Esophagus squamous epithelium (tissue), 5 donors: ENCODE measurements at places on chromosomes 16 and 17.

- no peak for DNase-seq
Measured at GRCh38 chr16:71867939-71868338, 16.0 kb downstream of the ZNF821 start.

GRCh38 chr17:39115135-39115534 is 36.3 kb downstream of the PLXDC1 start:
- DNase-seq = no peak

DNA sequence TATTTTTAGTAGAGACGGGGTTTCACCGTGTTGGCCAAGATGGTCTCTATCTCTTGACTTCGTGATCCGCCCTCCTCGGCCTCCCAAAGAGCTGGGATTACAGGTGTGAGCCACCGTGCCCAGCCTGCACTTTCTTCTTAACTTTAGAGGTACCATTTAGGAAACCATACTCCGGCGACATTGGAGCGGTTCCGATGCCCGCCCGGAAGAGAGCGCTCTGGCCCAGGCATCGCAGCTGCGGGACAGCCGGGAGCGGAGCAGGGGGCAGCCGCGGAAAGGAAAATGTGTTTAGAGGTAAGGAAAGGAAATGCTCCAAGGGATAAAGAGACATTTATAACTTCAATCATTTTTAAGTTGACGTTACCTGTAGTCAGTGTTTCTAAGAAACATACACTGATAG is 6.0 kb upstream of the HS3ST3B1 start:
- no peak for DNase-seq

GRCh38 chr16:13923703-13924298 is 3.8 kb downstream of the ERCC4 start:
- DNase-seq = no peak

GRCh38 chr17:76912421-76913164 is 44.4 kb downstream of the MGAT5B start:
- DNase-seq = no peak

DNA sequence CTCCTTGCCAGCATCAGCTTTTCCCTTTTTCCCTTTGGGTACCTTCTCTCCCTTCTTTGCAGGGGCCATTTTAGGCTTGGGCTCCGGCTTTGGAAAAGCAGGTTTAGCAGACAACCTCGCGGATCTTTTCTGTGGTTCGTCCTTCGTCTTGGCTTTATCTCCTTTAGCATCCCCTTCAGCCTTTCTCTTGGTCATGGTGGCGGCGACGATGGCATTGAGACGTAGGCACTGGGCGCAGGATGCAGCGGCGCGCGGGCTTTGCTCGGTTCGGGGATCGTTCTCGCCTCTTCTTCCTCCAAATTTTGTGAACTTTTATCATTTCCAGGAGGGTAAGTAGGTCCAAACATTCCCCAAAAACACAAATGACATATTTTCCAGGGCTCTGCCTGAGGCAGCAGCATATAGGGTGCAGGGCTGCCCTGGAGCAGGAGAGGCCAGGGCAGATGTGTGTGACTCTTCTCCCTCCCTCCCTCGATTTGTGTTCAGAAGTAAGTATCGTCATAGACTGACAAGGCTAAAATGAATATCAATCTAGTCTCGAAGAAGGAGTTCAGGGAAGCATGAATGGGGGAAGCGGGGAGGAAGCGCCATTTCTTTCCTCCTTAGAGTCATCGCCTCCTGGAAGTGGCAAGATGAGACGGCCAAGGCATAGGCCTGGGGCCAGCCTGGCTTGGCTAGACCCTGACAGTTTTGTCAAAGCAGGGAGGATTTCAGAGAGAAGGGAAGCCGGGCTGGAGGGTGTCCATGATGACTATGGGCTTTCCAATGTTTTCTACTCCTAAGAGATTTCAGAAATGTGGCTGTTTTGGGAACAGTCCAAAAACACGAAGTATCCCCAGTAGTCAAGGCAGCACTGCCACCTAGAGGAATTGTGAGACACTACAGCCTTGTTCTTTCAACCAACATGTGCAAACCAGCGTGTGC is 13.2 kb downstream of the CHCT1 start:
- DNase-seq = no peak

GRCh38 chr17:4786516-4786915 is 352 bp upstream of the VMO1 start:
- DNase-seq = no peak

DNA sequence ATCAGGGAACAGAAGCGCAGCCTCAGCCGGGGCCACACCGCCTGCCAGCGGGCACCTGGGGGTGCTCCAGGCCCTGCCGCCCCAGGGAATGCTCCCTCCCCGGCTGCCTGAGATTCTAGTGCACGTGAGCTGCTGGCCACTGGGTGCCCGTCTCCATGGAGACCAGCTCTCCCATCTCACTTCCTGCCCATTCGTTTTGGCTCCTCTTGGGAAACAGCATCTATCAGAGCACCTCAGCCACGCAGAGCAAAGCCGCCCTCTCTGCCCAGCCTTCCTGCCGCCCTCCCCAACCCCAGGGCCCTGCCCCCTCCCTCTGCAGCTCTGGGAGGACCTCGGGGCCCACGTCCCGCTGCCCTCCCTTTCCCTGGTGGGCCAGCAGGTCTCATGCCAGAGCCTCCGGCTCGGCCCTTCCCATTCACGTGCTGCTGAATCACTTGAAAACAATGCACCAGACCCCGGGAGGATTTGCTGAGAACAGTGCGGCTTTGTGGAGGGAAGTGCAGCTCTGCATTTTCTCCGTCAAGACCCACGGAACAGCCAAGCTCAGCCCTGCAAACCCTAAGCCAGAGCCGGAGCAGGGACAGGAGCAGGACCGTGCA is 19.4 kb downstream of the CEP295NL start:
- no peak for DNase-seq
